ENCODE measurements at places on chromosomes 4 and X.

DNA sequence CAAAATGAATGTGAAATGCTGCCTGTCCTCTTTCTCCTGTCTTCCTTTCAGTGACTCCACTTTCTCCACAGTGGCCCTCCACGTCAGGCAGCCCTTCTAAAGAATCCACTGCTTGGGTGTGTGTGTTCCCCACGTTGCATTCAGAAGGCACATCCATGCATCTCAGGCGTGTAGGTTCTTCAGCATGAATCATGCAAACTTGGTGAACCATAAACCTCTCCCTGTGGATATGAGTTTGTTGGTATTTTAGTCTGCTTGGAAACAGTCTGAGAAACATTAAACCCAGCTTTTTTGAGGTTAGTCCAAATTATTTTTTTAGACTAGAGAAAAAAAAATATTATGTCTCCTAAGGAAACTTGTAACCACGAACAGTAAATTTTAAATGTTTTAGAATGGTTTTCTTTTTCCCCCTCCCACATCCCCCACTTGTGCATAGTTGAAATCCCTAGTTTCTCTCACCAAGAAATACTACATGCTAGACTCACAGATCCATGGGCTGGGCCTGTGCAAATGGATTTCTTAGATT lies 251.6 kb downstream of the CBR4 start:
- no peak for DNase-seq

GRCh38 chr4:88097301-88097700 lies 61.1 kb downstream of the ABCG2 start:
- DNase-seq, result no peak

GRCh38 chr4:87697272-87697671 lies 47.2 kb downstream of the DMP1 start:
- no peak for DNase-seq

- DNase-seq, result no peak
Measured at GRCh38 chr4:6926681-6927478, 17.3 kb downstream of the TBC1D14 start.

DNA sequence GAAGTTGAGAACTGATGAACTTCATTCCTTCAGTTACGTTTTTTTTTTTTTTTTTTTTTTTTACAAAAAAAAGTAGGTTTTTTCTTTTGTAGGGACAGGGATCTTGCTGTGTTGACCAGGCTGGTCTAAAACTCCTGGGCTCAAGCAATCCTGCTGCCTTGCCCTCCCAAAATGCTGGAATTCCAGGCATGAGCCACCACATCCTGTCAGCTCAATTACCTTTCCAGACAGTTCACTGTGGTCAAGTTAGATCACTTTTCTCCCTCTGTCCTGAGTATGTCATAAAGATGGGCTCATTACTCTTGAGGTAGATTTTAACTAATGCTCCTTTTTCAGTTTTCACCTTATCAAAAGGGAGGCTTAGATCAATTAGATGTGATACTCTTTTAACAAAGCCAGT lies 10.8 kb upstream of the NR3C2 start:
- no peak for DNase-seq

GRCh38 chrX:68121371-68121770 lies 311.9 kb downstream of the OPHN1 start:
- no peak for DNase-seq
